Activated CD4-positive, alpha-beta memory T cell treated with anti-CD3 and anti-CD28 coated beads, Interleukin-2, amount 10 ng/mL, durations not matched to agents 7 days and 5 days (primary cell): ENCODE measurements at places on chromosomes 6 and 20. TPM values are rescaled to one million over a fixed set of nuclear protein-coding genes. Genes with fewer than 3 reads are reported as not detected.

GRCh38 chr6:51429017-51429712, 610.5 kb downstream of the TFAP2B start:
- no peak for DNase-seq
- H3K4me3 ChIP-seq = no peak overlapping the region
- no peaks in the 10 kb centered on the region for H3K27me3 ChIP-seq
- H3K36me3 ChIP-seq = no peaks in the 10 kb centered on the region

GRCh38 chr6:28864326-28864923, 59.4 kb downstream of the TRIM27 start:
- H3K4me3 ChIP-seq = peak overlapping the region; percentile 81
- no peak for DNase-seq
- peaks cover 19% of the 10 kb centered on the region for H3K36me3 ChIP-seq
- H3K27me3 ChIP-seq = peaks cover 12% of the 10 kb centered on the region

DNA sequence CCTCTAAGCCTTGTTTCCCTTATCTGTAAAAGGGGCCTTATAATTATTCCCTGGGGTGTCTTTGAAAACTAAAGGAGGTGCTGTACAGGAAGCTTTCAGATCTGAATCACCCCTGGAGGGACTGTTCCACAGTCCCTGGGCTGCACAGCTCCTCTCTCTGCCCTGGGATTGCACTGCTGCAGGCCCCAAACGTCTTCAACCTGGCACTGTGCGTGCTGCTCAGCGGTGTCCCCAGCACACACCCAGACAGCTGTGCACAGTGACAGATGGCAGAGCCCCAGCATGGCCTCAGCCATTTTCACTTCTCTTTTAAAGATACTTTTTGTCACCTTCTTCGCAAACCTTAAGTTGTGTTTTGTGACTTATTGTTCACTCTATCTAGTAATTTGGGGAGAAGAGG, 50.7 kb upstream of the INSM1 start:
- no peaks in the 10 kb centered on the region for H3K27me3 ChIP-seq
- H3K27ac ChIP-seq = no peak overlapping the region
- no peak for DNase-seq

- H3K36me3 ChIP-seq = no peaks in the 10 kb centered on the region
- no peak overlapping the region for H3K4me3 ChIP-seq
- H3K27ac ChIP-seq = no peak overlapping the region
- H3K27me3 ChIP-seq = peaks cover 16% of the 10 kb centered on the region
- no peaks in the 10 kb centered on the region for H3K4me1 ChIP-seq
- DNase-seq = no peak
Observed at GRCh38 chr20:1860446-1860845, 34.8 kb upstream of the SIRPA start.

DNA sequence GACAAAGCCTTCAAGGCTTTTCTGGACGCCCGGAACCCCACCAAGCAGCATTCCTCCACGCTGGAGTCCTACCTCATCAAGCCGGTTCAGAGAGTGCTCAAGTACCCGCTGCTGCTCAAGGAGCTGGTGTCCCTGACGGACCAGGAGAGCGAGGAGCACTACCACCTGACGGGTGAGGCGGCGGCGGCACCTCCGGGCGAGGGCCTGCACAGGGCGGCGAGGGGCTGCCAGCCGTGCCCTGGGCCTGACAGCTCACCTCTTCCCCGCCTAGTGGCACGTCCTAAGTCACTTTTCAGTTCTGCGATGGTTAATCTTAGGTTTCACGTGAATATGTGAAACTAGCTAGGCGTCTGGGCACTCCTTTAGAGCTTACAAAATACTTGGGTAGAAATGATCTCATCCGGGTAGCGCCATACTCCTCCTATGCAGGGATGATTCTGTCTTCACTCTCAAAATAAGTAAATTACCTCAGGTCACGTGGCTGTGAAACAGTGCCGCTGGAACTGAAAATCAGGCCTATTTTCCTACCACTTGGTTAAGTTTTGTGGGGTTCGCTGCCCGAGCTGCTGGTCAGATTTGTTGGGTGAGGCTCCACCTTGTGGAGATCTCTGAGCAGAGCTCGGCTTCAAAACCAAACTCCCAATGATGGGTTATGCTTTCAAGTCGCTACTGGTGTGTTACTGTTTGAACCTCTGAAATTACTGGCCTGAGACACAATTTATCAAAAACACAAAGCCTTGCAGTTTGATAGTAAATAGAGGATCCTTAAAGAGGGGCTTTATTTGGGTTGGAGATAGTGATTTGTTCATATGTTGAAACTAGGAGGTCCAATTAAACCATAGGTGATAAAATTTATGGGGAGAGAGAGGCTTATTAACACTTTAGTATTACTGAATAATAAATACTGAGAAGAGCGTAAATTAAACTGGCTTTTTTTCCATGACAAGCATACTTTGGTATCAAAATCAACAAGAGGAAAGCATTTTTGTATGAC, 15.5 kb upstream of the CLDN20 start:
- peak; percentile 28 for DNase-seq
- H3K4me1 ChIP-seq = no peaks in the 10 kb centered on the region
- no peak overlapping the region for H3K27ac ChIP-seq
- H3K36me3 ChIP-seq = peaks cover 8% of the 10 kb centered on the region

- H3K4me3 ChIP-seq = no peak overlapping the region
- H3K27ac ChIP-seq = no peak overlapping the region
- H3K36me3 ChIP-seq = no peaks in the 10 kb centered on the region
Observed at GRCh38 chr6:79373246-79373645, 138.8 kb upstream of the HMGN3 start.

- no peak overlapping the region for H3K27ac ChIP-seq
- no peaks in the 10 kb centered on the region for H3K27me3 ChIP-seq
- H3K4me3 ChIP-seq = no peak overlapping the region
- DNase-seq = no peak
- no peaks in the 10 kb centered on the region for H3K36me3 ChIP-seq
- no peaks in the 10 kb centered on the region for H3K4me1 ChIP-seq
Observed at GRCh38 chr6:15796844-15797243, 134.0 kb upstream of the DTNBP1 start.

DNA sequence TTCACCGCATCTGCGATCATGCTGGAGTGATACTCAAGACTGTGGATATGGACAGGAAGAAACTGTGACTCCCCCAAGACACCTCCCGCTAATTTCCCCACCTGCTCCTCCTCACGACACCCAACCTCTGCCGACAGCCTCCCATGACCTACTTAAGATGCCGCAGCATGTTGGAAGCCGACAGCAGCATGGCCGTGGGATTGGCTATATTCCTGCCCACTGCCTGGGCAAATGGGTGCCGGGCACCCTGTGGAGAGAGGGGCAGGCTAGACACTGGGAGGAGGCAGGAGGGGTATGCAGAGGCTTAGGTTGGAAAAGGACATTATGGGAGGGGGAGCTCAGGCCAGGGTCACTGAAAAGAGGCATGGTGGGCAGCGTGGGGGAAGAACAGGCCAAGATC, 4.5 kb downstream of the IDH3B start:
- no peaks in the 10 kb centered on the region for H3K27me3 ChIP-seq
- no peak for DNase-seq
- no peak overlapping the region for H3K4me3 ChIP-seq
- H3K27ac ChIP-seq = no peak overlapping the region
- peaks cover 72% of the 10 kb centered on the region for H3K4me1 ChIP-seq
- H3K36me3 ChIP-seq = peaks cover 74% of the 10 kb centered on the region

DNA sequence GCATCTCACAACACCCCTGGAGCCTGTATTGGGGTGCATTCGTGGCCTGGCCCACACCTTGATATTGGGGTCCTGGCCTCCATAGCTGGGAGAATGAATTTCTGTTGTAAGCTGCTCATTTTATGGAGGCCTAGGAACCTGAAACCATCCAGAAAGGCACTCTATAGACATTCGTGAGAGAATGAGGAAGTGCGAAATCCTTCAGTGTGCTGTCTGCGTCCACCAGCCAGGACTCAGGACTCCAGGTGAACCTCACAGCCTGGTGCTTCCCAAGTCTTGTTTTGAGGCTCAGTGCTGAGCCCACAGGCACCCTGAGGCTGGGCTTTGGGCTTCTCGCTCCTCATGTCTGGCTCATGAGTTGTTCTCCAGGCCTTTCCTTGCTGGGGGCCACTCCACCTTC, 11.9 kb upstream of the RBBP8NL start:
- H3K4me3 ChIP-seq = no peak overlapping the region
- no peaks in the 10 kb centered on the region for H3K4me1 ChIP-seq
- H3K36me3 ChIP-seq = no peaks in the 10 kb centered on the region
- no peak overlapping the region for H3K27ac ChIP-seq

DNA sequence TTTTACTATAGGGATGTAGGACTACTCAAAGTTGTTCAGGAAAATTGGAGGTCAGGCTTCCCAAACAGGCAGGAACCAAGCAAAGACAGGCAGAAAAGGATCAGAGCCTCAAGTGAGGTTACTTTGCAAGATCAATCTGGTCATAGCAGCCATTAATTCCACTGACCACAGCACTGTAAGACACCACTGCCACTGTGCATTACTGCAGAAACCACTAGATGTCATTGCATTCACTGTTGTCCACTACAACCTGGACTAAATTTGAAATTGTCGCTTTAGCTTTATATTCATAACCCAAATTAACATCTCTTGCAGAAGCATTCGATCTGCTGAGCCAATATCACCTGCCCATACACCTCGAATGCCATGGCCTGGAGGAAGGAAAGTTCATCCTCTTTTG, 126.9 kb upstream of the UFL1 start:
- H3K36me3 ChIP-seq = no peaks in the 10 kb centered on the region
- H3K27ac ChIP-seq = no peak overlapping the region
- peaks cover 1% of the 10 kb centered on the region for H3K4me1 ChIP-seq

- peaks cover 31% of the 10 kb centered on the region for H3K4me1 ChIP-seq
- H3K4me3 ChIP-seq = no peak overlapping the region
- peaks cover 7% of the 10 kb centered on the region for H3K36me3 ChIP-seq
- H3K27me3 ChIP-seq = no peaks in the 10 kb centered on the region
Observed at GRCh38 chr6:35265523-35265922, 6.0 kb downstream of the ZNF76 start.

DNA sequence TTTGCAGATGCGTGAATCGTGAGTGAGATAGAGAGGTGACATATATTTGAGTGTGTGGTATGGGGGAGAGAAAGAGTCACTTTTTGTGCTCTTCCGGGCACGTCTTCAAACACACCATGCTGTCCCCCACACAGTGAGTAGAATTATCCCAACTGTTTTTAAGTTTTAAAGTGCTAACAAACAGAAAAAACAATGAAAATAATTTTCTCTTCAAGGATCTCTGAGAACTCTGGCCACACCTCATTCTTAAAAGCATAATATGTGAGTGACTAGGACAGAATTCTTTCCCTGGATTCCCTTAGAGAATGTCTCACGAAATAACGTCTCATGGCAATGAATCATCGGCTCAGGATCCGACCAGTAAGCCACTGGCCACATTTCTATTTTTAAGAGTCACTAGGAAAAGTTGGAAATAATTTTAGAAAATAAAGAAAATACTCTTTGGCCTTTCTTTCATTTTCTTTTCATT, 235.7 kb upstream of the ZNF217 start:
- no peaks in the 10 kb centered on the region for H3K27me3 ChIP-seq
- no peak for DNase-seq
- peaks cover 54% of the 10 kb centered on the region for H3K4me1 ChIP-seq

PI16 gene
- 7.3 TPM for total RNA-seq

C6orf58 gene
- total RNA-seq = not detected
